Effector CD4-positive, alpha-beta T cell (primary cell): ENCODE measurements at places on chromosomes 1 and 21.
A peak's percentile ranks its signal among the peaks of the same experiment; 100 is the strongest.

- DNase-seq: peak; percentile 63
Measured at GRCh38 chr1:247407180-247407616, 8.8 kb upstream of the NLRP3 start.

DNA sequence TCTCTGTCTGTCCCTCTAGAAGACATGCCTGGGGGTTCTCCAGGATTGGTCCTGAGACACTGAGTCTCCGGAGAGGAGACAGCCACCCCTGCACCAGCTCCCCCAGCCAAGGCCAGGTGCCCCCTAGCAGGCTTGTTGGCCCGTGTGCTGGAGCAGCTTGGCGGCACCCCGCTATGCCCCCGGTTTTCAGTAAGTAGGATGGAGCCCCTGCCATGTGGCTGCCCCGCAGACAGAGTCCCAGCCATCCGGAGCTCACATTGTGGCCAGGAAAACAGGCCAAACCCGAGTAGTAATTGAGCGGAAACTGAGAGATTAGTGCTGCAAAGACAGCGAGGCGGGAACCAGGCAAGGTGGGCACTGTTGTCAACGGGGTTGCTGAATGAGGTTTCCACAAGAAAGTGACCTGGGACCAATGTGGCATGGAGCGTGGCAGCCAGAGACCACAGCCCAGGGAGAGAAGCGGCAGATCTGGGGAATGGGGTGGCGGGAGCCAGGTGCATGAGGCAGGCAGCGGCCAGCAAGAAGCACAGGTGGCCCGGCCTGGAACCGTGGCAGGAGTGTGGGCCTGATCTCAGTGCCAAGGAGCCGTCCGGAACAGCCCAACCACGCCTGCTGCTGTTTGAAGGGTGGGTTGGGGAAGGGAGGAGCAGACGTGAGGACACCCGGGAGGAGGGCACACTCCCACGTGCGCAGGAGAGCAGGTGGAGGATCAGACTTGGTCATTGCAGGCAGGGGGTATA is 137.4 kb upstream of the VAMP3 start:
- no peak for DNase-seq

DNA sequence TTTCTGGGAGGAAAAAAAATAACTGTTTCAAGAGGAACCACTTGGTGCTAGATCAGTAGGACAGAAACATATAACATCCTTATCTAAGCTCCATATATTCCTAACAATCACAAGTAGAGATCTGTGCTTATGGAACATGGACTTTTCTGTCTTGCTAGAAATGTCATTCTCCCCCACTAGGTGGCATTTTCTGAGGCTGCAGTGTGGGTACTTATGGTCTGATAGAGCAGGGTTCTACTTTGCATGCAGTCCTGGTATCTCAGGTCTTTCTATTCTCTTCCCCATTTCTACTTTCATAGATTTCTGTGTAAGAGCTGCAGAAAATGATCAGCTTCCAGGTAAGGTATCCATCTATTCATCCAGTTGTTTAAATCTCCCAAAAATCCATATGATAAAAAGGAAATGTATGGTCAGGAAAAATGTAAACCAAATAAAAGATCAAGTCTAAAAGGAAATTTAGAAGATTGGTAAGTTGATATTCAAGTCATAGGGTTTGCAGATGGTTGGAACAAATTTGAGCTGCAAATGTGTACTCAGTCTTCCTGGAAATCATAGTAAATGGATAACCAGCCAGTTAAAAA is 1.5 kb downstream of the ZNF684 start:
- DNase-seq: no peak

- DNase-seq: no peak
Measured at GRCh38 chr21:28714777-28715464, 277.8 kb downstream of the LTN1 start.

DNA sequence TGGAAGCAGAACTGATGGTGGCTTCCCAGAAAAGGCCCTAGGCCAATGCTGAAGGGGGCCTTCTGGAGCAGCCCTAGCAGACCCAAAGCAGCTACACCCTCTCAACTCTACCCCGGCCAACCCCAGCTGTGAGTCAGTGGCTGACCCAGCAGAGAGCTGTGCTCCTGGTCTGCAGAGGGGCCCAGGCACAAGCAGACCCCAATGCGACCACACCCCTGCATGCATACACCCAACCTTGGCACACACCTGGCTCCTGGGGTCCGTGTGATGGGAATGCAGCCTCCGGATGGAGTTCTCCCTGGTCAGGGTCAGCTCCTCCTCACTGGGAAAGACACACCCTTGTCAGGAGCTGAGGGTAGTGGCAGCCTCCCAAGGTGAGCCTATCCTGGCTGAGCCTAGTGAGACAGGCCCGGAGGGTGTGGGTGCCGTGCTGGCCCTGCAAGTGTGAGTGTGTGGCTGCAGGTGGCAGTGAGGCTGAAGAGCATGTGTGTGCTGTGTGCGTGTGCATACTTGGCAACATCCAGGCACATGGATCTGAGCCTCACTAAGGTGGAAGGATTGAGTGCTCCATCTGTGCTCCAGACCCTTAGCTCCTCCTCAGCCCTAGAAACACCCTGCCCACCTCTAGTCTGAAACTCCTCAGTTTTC is 3.9 kb upstream of the ARHGAP30 start:
- DNase-seq: no peak

DNA sequence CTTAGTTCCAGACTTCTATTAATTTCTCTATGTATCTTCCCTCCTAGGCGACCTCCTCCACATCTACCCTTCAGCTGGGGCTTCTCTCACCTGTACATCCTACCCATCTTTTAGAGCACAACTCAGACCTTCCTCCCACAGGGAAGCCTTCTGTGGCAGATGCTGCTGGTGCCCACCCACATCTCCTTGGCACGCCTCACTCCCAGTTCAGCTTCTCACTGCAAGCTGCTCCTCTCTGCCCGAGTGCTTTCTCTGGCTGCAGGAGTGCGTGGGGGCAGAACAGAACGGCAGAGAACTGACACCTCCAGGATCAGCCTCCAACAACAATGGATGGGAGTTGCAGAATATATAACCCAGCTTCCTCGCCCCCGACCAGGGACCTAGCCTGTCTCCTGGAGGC is 36.5 kb downstream of the ZBTB18 start:
- no peak for DNase-seq

- DNase-seq: no peak
Measured at GRCh38 chr1:236021424-236022135, 43.3 kb downstream of the NID1 start.

- no peak for DNase-seq
Measured at GRCh38 chr1:173208146-173208545, 1.0 kb upstream of the TNFSF4 start.

- DNase-seq: no peak
Measured at GRCh38 chr1:174204697-174205308, 45.5 kb downstream of the RABGAP1L start.

GRCh38 chr21:16239659-16240265 is 510.0 kb downstream of the USP25 start:
- no peak for DNase-seq

DNA sequence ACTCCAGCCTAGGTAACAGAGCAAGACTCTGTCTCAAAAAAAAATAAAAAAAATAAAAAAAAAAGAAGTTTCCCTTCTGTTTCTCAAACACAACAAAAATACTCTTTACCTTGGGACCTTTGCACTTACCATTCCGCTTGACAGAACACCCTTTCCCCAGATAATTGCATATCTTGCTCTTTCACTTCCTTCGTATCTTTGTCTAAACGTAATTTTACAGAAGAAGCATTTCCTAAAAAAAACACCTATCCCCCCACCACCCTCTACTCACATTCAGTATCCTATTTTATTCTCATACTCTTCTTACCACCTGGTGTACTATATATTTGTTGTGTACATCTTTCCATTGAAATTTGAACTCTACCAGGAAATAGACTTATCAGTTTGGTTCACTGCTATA is 32.7 kb downstream of the ASH1L start:
- no peak for DNase-seq

DNA sequence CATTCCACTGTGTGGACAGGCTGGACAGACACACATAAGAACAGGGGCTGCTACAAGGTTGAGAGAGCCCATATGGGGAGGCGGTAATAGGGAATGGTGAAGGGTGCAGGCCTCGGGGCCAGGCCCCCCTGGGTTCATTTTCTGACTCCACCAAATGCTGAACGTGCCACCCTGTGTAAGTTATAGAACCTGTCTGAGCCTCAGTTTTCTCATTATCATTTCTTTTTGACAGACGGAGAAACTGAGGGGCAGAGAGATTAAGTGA is 569.5 kb downstream of the PTPRU start:
- no peak for DNase-seq

- no peak for DNase-seq
Measured at GRCh38 chr1:41738006-41738405, 180.7 kb downstream of the HIVEP3 start.

- DNase-seq: no peak
Measured at GRCh38 chr21:15241997-15242736, 177.4 kb upstream of the NRIP1 start.

GRCh38 chr21:25657140-25657539 is 18.1 kb downstream of the JAM2 start:
- no peak for DNase-seq

DNA sequence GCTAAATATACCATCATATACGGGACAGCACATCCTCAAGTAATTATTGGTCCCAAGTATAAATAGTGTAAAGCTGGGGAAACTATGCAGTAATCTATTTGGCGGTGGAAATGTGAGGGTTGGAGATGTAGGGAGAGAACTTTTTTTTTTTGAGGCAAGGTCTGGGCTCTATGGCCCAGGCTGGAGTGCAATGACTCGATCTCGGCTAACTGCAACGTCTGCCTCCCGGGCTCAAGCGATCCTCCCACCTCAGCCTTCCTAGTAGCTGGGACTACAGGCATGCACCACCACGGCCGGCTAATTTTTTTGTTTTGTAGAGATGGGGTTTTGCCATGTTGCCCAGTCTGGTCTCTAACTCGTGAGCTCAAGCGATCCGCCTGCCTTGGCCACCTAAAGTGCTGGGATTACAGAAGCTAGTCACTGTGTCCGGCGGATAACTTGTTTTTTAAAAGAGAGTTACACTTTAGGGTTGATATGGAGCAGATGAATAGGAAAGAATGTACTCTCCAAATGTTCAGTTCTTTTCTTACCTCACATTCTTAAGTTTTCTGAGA is 1.9 kb downstream of the IFT25 start:
- DNase-seq: no peak

DNA sequence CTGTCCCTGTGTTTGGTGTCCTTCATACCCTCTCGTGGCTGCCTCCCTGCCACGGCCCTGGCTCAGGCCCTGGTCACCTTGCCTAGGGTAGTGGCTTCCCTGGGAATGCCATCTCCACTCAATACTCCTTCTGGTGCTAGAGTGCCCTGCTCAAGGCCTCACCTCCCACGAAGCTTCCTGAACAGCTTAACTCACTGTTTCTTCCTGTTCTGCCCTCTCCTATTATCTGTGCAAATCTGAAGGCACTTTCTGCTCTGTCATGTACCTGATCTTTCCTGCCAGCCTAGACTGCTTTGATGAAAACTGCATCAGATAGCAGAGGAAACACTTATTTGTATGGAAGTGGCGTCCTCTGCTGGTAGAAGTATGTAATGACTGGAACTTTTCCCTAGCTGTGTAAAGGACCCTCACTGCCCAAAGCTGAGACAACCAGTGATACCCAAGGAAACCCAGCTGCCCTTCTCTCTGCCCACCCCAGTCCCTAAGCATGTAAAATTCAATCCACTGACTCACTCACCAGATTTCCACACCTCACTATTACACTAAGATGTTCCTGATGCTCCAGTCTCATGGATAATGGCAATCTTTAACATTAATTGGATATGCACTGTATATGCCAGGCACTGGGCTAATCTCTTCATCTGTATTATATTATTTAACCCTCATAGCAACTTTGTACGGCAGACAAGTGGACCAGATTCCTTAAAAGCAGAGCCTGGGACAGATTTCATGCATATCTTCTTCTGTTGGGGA is 36.2 kb upstream of the BTG2 start:
- peak; percentile 43 for DNase-seq

DNA sequence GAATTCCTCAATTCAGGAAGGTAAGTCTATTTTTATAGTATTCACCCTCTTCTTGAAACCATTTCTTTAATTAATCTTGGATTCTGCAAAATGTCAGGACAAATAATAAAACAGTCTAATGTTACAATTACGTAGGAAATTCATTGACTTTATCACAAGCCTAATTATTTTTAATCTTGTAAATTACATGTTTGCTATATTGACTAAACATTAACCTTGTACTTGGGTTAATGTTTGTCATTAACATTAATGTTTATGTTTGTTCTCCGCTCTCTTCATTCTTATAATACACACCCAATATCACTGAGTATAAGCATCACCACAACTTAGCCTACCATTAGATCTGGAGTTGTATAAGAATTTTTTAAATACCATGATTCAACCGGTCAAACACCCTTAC is 2.8 kb downstream of the GCLM start:
- DNase-seq: no peak
